Stimulated activated CD4-positive, alpha-beta T cell treated with anti-CD3 and anti-CD28 coated beads, Interleukin-1b, Interleukin-23, amount 100 ng/mL, for 24 hours (primary cell): ENCODE measurements at places on chromosomes 11 and 22.

DNA sequence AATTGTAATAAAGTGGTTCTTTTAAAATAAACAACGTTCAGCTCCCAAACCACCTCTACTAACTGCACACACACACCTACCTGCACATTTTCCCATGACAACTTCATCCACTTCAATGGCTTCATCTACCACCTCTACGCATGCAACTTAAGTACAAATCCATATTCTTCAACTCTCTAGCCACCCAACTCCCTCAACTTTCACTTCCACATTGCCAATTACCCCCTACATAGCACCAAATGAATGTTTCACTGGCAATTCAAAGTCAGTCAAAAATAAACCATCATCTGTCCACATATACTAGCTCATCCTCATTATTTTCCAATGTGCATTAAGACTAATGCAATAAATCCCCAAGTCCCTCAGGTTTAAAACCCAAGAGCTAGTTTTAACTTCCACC, 50.7 kb upstream of the ARHGAP32 start:
- no peak for DNase-seq

DNA sequence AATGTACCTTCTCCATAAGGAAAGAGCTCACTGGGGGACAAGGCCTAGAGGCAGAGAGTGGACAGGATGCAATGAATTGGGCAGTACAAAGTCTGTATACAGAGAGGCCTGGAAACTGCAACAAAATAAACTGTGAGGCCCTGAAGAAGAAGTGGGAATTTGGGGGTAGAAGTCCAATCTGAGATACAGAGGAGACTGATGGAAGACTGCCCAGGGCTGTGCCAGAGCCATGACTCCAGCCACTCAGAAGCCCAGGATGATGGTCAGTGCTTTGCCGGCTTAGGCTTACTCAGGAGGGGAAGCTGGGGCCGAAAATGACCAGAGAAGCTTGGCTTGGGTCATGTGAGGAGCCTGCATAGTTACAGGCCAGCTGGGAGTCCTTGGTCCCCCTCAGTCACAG, 5.7 kb downstream of the SAA4 start:
- DNase-seq, result no peak

- no peak for DNase-seq
These were observed 1247.8 kb downstream of the BRD1 start for GRCh38 chr22:48579928-48580309.

DNA sequence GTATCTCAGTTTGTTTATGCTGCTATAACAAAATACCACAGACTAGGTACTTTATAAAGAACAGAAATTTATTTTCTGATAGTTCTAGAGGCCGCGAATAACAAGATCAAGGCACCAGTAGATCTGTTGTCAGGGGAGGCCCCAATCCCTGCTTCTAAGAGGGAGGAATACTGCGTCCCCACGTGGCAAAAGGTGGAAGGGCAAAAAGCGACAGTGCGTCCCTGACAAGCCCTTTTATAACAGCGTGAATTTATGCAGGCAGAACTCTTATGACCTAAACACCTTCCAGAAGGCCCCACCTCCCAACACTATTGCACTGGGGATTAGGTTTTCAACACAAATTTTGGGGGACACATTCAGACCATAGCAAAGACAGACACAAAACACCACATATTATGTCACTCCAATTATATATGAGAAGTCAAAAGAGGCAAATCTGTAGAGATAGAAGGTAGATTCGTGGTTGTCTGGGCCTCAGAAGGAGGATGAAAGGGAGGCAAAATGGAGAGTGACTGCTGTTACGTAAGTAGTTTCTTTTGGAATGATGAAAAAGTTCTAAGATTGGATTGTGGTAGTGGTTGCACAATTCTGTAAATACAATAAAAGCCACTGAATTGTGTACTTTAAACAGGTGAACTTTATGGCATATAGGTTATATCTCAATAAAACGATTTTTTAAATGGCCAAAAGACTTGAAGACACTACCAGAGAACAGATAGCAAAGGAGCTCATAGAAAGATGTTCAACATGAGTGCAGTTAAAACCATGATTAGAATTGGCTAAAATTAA, 30.1 kb upstream of the TNRC6B start:
- no peak for DNase-seq

DNA sequence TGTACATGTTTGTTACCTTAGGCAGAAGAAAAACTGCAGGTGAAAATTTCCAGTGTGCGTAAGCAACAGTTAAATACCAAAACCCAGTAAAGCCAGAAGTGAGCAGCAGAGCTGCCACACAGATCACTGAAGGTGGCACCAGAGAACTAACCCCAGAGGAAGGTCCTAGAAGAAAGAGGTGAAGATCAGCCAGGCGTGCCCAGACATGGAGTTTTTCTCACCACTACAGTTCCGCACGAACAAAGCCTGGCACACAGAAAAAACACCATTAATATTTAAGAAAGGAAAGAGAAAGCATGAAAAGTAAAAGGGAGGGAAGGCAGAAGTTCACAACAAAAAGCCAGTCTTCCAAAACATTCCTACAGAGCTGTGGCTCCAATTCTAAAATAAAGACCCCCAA, 60.7 kb downstream of the STK33 start:
- no peak for DNase-seq

GRCh38 chr22:24878969-24879368, 67.5 kb downstream of the LHFPL7 start:
- DNase-seq, result no peak

- DNase-seq, result no peak
These were observed 7.8 kb upstream of the BCL9L start for GRCh38 chr11:118933486-118933885.

- DNase-seq, result no peak
These were observed 30.0 kb upstream of the ARFGAP3 start for GRCh38 chr22:42887120-42887519.

DNA sequence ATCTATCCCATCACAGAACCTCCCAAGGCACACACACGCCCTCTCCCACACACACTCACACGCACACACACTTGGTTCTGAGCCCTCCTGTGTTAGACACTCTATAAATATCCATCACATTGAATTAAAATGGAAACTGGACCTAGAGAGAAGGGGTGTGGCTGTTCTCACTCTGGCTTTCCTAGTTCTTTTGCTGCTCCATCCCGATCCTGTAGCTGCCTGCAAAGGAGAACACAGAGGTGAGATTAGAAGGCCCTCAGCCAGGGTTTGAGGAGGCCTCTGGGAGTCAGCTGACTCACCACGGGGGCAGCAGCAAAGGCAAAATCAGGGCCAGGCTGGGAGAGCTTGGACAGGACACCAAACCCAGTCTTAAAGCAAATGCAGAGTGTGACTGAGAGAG, 192.3 kb upstream of the CADM1 start:
- DNase-seq, result no peak
